ENCODE measurements at places on chromosomes 1 and 21.
A peak's percentile ranks its signal among the peaks of the same experiment; 100 is the strongest.

DNA sequence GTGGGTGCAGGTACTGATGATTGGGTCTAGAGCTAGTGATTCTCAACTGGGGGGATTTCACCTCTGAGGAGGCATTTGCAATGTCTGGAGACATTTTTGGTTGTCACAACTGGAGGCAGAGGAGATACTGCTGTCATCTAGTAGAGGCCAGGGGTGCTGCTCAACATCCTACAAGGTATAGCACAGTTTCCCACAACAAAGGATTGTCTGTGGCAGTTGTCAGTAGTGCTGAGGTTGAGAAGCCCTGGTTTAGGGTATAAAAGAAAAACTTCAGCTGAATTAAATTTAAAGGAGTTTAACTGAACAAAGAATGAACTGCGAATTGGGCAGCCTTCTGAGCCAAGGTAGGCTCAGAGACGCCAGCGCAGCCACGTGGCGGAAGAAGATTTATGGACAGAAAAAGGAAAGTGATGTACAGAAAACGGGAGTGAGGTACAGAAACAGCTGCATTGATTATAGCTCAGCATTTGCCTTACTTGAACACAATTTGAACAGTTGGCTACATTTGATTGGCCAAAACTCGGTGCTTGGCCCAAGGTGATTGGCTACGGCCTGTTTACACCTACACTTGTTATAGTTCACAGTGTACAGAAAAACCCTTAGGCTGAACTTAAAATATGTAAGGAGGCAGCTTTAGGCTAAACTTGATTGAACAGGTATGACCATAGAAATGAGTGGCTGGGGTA lies 40.4 kb downstream of the MPZL1 start:
- DNase-seq = no peak

DNA sequence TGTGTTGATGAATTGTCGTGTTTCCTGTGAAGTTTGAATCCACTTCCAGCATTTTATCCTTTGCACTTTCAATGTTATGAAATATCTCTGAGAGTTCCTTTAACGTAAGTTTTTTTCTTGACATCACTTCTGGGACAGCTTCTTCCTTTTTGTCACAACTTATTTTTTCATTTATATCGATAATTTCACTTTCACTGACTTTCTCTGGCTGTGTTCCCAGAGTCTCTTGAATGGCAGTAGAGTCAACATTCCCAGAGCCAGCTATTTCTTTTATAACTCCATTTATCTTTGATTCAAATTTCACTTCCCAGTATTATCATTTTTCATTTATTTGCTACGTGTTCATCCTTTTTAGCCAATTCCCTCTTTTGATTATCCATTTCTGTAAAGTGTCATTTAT lies 256.5 kb downstream of the PAPPA2 start:
- DNase-seq = no peak

DNA sequence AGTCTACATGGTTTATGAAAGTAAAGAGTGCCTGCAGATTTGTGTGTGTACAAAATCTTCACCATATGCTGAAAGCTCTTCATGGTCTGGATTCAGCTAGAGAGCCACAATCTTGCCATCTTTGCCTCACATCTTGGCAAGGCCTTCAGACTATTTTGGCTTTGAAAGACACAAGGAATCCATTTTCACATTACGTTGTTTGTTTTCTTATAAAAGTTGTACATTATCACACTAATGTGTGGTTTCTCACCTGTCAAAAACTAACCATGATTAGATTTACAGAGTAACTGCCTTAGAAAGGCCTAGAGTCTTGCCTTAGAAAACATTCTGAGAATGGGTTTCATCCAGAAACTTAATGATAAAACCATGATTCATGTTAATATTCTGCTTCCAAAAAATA lies 494.6 kb downstream of the NEGR1 start:
- no peak for DNase-seq

GRCh38 chr1:79638382-79638781 lies 631.9 kb upstream of the ADGRL4 start:
- DNase-seq = no peak

GRCh38 chr1:7177438-7178146 lies 392.3 kb downstream of the CAMTA1 start:
- no peak for DNase-seq

GRCh38 chr1:2301607-2302291 lies 73.6 kb downstream of the SKI start:
- no peak for DNase-seq

- peak; percentile 69 for DNase-seq
Observed at GRCh38 chr1:48677306-48678287, 99.1 kb downstream of the BEND5 start.

DNA sequence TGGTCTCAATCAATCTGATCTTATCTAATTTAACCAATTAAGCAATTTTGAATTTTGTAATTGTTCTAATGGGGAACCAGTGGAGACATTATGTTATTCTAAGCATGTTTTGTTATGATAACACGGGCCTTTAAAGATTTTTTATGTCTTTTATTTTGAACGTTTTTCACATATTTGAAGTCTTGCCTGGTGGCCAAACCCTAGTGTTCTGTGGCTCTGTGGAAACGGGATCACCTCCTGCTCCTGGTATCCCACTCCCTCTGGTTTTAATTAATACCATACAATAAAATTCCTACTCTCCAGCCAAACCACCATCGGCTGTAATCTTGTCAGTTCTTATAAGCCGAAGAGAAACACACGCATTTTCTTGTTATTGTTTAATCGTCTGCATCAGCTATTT lies 22.9 kb upstream of the LMO4 start:
- no peak for DNase-seq

DNA sequence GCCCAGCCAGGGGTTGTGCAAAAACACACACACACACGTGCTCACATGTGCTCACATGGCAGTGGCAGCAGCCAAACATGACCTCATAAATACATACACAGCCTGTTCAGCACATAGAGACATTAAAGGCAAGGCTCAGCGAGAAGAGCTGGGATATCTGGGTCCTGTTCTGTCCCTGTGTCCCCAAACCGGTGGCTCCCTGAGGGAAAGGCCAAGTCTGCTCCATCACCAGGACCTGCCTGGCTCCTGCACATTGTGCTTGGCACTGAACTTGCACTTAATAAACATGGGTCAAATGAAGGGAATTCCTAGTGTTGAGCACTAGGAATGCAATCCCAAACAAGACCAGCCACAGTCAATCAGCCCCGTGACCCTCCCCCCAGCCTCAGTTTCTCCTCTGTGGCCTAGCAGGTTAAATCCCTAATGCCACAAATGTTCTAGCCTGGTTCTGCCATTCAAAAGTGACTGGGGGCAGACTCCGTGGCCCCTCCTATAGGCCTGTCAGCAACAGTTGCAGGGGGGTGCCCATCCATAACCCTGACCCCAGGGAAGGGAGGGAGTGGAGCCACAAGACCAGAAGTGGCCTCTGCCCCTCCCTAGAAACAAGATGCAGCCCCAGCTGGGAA lies 160.9 kb upstream of the VAMP3 start:
- DNase-seq = no peak
